Adrenal gland (tissue), 19 donors: ENCODE measurements at places on chromosomes 1 and 21.

DNA sequence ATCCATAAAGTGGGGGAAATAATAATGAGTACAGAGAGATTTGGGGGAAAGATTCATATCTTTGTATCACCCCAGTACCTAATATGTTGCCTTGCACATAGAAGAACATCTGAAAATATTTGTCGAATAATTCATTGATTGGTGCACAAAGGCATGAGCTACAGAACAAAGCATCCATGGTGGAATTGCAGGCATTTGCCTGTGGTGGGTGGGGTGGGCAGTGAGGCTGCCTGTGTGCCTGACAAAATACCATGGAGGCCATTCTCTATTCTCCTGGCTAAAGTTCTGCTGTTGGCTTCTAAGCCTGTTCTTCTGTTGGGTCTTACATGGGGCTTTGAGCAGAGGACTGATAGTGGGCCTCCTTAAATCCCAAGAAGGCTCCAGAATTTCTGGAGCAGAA lies 10.0 kb upstream of the KCNA10 start:
- no peak for DNase-seq

DNA sequence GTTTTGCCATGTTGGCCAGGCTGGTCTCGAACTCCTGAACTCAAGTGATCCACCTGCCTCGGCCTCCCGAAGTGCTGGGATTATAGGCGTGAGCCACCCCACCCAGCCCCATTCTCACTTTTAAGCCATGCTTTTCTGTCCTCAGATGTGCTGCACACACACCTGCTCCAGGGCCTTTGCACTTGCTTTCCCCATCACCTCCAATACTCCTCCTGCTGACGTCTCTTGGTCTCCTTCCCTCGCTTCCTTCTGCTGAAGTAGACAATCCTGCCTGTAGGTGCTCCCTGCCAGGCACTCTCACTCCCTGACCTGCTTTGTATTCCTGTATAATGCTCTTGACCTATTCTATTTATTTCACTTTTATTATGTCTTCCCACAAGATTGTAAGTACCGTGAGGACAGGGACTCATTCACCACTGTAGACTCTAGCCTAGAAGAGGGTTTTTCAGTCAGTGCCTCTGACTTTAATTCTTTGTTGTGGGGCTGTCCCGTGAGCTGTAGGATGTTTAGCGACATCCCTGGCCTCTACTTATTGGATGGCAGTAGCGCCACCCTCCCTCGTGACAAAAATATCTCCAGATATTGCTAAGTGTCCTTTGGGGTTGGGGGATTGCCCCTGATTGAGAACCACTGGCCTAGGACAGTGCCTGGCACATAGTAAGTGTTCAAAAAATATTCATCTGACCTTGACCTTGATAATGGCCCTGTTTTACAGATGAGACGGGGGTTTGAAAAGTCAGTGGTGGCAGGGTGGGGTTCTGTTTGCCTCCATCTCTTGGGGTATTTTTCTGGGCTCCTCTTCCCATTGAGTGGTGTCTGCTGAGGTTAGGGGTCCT lies 4.6 kb downstream of the TNFRSF1B start:
- no peak for DNase-seq

DNA sequence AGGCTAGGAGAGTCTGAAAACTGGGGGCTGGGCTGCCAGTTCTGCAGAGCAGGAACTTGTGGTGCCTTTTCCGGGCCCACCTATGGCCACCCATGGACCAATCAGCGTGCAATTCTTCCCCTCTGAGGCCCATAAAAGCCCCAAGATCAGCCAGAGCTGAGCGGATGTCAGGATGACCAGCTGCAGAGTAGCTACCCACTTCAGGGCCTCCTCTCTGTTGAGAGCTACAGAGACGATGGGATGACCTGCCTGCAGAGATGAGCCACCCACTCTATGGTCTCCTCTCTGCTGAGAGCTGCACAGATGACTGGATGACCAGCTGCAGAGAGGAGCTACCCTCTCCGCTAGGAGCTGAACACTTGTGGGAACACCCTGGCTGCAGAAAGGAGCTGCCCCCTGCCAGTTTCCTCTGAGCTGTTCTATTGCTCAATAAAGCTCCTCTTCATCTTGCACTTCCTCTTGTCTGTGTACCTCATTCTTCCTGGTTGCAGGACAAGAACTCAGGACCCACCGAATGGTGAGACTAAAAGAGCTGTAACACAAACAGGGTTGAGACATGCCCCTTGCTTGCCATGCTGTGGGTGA lies 12.8 kb upstream of the AADACL4 start:
- no peak for DNase-seq

DNA sequence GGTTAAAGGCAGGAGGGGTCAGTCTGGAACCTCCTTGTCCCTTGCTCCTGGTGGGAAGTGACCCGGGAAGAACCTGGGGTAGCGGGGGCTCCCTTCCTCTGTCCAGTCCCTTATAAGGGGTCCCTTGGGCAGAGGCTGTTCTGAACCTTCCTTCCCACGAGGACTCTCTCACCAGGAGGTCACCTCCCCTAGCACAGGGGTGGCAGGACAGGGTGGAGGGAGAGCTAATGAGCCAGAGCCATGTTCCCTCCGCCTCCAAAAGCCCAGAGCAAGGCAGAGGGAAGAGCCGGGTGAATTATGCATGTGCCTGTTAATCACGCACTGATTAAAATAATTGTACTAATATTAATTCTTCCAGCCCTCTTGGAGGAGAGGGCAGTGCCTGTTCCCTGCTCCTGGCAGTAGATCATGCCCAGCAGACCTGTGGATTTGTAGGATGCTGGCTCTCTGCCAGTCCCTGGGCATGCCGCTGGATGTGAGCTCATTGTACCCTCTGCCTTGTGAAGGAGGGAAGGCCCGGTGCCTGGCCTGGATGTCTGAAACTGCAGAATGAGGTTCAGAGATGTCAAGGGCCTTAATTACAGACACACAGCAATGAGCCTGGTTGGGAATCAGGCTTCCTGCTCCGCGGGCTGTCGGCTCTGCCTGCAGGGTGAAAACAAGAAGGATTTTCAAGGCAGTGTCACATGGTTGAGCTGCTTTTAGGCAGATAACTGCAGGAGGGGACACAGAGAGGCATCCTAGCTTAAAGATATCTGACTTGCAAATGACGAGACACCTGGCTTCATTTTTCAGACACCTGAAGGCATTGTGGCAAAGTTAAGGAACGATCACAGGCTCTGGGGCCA lies 68.2 kb downstream of the IGSF21 start:
- DNase-seq, result no peak

GRCh38 chr1:154938604-154939399 lies 2.3 kb upstream of the PMVK start:
- peak; percentile 72 for DNase-seq

DNA sequence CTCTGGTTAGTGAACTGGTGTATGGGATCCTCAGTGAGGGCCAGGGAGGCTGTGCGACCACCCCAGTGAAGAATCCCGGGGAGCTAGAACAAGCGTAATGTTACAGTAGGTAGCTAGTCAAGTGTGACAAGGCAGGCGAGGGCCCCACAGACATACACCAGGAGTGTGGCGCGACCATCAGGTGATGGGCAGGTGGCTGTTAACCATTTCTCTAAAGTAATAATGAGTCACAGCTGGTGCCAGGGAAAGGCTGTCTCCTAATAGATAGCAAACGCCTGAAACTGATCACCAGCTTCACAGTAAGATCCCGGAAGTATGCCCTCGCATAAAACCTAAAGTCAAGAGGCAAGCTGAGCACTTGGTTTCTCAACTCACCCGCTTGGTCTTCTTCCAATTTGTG lies 40.5 kb upstream of the TARBP1 start:
- no peak for DNase-seq

GRCh38 chr21:46604329-46604974 lies 430 bp downstream of the S100B start:
- no peak for DNase-seq
